ENCODE measurements at places on chromosomes 5 and 9.

DNA sequence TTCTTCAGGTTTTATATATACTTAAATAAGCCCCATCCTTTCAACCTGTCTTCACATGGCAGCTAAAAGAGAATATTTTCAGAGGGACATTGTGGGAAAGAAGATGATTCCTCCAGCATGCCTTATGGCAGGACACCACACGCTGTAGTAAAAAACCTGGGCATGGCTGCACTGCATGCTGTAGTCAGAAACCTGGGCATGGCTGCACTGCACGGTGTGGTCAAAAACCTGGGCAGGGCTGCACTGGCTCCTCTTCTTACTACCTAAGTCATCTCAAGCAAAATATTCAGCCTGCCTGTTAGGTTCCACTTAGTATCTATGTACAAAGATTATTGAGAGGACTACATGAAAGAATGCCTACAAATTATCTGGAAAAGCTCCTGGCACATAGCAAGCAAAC, 153.6 kb downstream of the BRINP1 start:
- DNase-seq, result no peak

GRCh38 chr5:33470544-33470943, 29.8 kb downstream of the TARS1 start:
- peak; percentile 11 for DNase-seq

DNA sequence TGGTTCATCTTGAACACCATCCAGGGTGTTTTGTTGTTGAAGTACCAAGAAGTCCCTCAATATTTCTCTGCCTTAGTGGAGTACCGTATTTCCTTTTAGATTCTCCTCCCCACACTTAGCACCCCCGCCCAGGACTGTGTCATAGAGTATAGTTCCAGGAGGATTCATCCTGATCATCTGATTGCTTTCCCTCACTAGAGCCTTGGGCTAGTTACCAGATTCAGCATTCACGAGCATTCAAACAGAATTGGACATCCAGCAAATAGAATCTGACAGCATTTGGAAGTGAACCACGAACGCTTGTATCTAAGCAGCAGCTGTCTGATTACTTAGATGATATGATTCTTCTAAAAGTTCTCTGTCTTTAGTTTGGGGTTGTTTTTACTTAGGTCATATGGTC, 248.1 kb upstream of the TAS2R1 start:
- no peak for DNase-seq

DNA sequence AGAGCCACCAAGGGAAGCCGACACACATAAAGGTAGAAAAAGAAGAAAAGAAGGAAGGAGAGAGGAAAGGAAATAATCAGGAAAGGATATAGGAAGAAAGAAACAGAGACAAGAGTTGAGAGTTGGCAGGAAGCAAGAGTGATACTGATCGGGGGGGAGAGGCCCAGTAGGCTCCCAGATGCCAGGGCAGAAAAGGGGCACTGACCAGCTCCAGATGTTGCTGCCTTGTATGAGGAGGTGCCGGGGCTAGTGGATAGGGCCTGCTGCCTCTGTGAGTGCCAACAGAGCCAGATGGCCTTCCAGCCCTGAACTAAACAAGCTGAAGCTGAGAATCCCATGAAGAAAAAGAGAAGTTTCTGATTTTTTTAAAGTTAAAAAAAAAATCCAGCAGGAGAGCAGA, 82.0 kb upstream of the TRIM32 start:
- DNase-seq, result no peak

- no peak for DNase-seq
These were observed 324.6 kb downstream of the ARL15 start for GRCh38 chr5:53985796-53986195.

DNA sequence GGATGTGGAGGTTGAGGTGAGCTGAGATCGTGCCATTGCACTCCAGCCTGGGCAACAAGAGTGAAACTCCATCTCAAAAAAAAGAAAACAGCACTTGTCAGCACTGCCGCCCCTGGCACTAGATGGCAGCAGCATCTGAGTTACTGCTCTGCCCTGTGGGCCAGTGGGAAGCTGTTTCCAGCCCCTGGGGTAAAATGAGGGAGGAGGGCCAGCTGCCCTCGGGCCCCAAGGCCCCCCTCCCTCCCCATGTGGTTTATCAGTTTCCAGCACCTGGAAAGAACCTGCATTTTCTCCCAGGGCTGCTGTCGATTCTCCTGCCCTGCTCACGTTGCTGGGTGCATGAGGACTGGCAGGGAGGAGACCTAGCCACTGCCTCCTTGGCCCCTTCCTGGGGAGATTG, 13.2 kb upstream of the CEL start:
- DNase-seq, result no peak

GRCh38 chr9:17751486-17751885, 172.6 kb downstream of the SH3GL2 start:
- DNase-seq, result no peak

GRCh38 chr5:6867712-6868111, 154.5 kb downstream of the TENT4A start:
- DNase-seq, result no peak

GRCh38 chr9:38707885-38708637, 11.9 kb downstream of the FAM240B start:
- DNase-seq, result no peak

- no peak for DNase-seq
These were observed 104.7 kb upstream of the COL5A1 start for GRCh38 chr9:134536931-134537330.

GRCh38 chr9:130940693-130941576, 1.9 kb upstream of the FIBCD1 start:
- DNase-seq, result no peak

DNA sequence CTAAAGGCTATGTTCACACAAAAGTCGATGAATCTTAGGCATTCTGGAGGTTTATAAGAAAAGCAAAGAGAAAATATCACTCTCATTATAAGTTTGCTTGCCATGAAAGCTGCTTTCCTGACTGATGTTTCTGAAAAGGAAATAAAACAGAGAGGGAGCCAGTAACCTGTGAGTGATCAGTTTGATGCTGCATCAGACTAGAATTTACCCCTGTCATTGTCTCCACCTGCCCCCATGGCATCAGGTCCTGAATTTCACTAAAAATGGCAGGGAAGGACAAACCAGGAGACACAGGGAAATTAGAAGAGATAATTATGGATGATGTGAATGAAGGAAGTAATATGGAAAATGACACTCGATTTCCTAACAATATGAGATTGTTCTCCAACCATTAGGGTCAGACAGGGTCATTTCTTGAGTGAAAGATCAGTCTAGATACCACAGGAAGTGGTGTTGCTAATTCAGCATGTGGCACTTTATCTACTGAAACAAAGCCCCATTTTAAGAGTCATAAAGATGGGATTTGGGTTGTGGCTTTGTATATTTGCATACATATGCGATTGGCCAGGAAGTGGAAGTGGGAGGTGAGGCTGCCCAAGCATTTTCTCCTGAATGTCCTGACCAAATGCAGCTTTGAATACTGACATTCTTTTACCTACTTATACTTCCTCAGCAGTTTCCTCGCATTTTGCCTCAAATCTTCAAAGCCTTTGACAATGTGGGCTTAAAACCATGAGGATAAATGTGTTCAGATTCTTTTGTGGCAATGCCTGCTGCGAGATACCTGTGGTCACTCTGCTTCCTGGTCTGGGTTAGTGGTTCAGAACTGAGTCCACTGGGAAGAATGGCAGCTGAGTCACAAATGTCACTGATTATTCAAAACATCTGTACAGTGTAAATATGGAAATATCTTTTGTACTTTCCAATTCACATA, 29.7 kb downstream of the MEGF10 start:
- DNase-seq, result no peak

DNA sequence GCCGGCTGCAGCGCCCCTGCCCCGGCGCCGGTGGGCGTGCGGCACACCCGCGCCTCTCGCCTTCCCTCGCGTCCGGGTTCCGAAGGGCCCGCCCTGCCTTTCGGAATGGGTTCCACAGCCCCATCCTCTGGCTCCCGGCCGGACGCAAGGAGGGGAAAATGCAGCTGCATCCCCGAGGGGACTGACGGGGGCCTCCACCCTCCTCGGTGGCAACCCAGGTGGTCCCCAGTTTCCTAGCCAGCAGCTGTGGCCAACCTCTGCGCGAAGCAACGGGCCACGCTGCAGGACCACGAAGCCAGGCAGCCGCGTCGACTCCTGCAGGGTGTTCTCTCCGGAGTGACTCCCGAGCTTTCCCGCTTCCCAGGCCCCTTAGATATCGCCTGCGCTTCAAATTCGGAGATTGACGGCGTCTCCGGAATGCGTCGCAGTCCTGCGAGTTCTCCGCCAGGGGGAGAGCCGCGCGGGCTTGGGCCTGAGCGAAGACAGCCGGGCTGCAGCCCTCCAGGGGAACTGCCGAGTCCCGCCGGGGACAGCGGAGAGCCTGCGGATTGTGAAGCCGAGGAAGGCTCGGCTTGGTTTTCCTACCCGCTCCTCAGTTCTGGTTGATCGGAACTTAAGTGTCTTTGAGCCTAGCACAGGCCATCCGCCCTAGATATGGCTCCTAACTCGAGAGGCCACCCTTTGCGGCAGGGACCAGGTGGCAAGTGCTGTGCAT, 582 bp upstream of the APBA1 start:
- DNase-seq, result peak; percentile 40

GRCh38 chr5:171518916-171519315, 99.5 kb downstream of the FGF18 start:
- no peak for DNase-seq

- no peak for DNase-seq
These were observed 122.2 kb upstream of the PTGER4 start for GRCh38 chr5:40557501-40557900.

DNA sequence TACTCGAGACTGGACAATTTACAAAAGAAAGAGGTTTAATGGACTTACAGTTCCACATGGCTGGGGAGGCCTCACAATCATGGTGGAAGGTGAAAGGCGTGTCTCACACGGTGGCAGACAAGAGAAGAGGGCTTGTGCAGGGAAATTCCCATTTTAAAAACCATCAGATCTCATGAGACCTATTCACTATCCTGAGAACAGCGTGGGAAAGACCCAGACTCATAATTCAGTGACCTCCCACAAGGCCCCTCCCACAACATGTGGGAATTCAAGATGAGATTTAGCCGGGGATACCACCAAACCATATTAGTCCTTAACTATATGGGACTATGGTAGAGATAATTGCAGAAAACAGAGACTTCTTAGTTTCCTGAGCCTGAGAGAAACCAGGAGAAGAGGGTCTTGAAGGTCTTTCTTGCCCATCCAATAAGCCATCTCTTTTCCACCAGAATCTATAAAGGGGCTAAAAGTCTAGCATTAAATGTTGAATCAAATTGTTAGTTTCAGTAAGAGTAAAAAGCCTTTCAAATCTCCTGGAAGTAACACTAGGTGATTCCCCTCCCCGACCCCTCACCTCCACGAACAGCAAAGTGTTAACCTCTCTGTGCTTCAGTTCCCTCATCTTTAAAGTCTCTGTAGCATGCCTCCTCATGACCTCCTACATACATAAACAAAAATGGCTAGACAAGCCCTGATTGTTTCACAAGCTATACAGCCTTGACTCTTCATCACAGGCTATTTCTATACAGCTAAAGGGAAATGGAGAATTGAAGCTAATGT, 259.1 kb downstream of the TMEM167A start:
- no peak for DNase-seq

GRCh38 chr9:108972626-108973209, 38.5 kb downstream of the ABITRAM start:
- DNase-seq, result no peak

DNA sequence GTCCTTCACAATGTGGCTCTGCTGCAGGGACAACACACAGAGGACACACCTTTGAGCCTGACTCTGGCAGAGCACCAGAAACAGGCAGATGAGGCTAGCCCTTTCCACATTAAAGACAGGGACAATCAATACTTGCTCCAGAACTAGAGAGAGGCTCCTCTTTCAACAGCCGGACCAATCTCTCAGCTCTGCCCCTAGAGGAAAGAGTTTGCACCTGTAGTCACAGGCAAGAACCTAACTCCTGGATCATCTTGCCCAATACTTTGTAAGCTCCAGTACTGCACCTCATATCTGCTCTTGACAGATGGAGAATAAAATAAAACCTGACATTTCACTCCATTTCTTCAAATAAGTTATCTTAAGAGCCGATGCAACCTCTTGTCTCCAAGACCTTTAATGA, 52.1 kb downstream of the EPB41L4A start:
- DNase-seq, result no peak

- DNase-seq, result no peak
These were observed 405.1 kb upstream of the ADAMTSL1 start for GRCh38 chr9:18068900-18069299.

GRCh38 chr9:132732326-132733259, 62.3 kb downstream of the GTF3C4 start:
- DNase-seq, result no peak

- DNase-seq, result no peak
These were observed 20.0 kb upstream of the MYOT start for GRCh38 chr5:137847687-137848086.

GRCh38 chr9:89848060-89849040, 243.5 kb downstream of the GADD45G start:
- no peak for DNase-seq

All from HS-27A (cell line).